Astrocyte (in vitro differentiated cells and primary cell): ENCODE measurements at places on chromosomes 16 and 17. TPM values are rescaled to one million over a fixed set of nuclear protein-coding genes. Genes with fewer than 3 reads are reported as not detected.

The TTYH2 gene
- total RNA-seq, result 8.0 and 9.8 TPM in 2 replicates

The PIRT gene
- total RNA-seq, result not detected in 2 replicates

The ZSCAN10 gene
- 0.22 and 0.25 TPM in 2 replicates for total RNA-seq

The ENPP7 gene
- total RNA-seq, result not detected in 2 replicates

The MAZ gene
- 216 and 247 TPM in 2 replicates for total RNA-seq

The CDK3 gene
- 5.0 and 7.5 TPM in 2 replicates for total RNA-seq

The CDR2L gene
- 59.1 and 62.9 TPM in 2 replicates for total RNA-seq

The SNAI3 gene
- 0.22 and 0.48 TPM in 2 replicates for total RNA-seq

The MPV17L gene
- total RNA-seq, result 0.65 and 0.73 TPM in 2 replicates

The ABCA6 gene
- total RNA-seq, result not detected in 2 replicates

The TNP2 gene
- not detected in 2 replicates for total RNA-seq

The ABCC12 gene
- total RNA-seq, result not detected in 2 replicates

The TSR3 gene
- 60.1 and 63.3 TPM in 2 replicates for total RNA-seq

The ASIC2 gene
- total RNA-seq, result 0.36 TPM in 1 of 2 replicates, not detected in the other

The KCNH6 gene
- not detected in 2 replicates for total RNA-seq

The MARVELD3 gene
- 0.89 and 1.4 TPM in 2 replicates for total RNA-seq

The TUBB3 gene
- total RNA-seq, result 360 and 459 TPM in 2 replicates

The PRSS33 gene
- not detected in 2 replicates for total RNA-seq

The ZNF276 gene
- 21.6 and 22.2 TPM in 2 replicates for total RNA-seq

The KRT31 gene
- total RNA-seq, result not detected in 2 replicates

The SDK2 gene
- total RNA-seq, result 11.2 and 12.4 TPM in 2 replicates

The CCL15 gene
- not detected in 2 replicates for total RNA-seq

The CSF3 gene
- total RNA-seq, result not detected in 2 replicates

The SLC35G6 gene
- not detected in 2 replicates for total RNA-seq

The AIPL1 gene
- not detected in 2 replicates for total RNA-seq

The FGF11 gene
- 22.4 and 30.7 TPM in 2 replicates for total RNA-seq

The GGT6 gene
- total RNA-seq, result not detected in 2 replicates

The SLC5A2 gene
- not detected in 2 replicates for total RNA-seq

The SLFN14 gene
- not detected in 2 replicates for total RNA-seq

The CTRB1 gene
- total RNA-seq, result not detected in 2 replicates
